Left ventricle myocardium superior (tissue), 1 donor: ENCODE measurements at places on chromosomes 5 and 9. TPM values are rescaled to one million over a fixed set of nuclear protein-coding genes. Genes with fewer than 3 reads are reported as not detected.

- no peak for DNase-seq
These were observed 24.3 kb downstream of the GLT6D1 start for GRCh38 chr9:135614821-135615665.

- no peak for DNase-seq
These were observed 10.7 kb downstream of the PRUNE2 start for GRCh38 chr9:76895186-76895585.

- DNase-seq, result no peak
These were observed 16.4 kb upstream of the ABCA1 start for GRCh38 chr9:104944356-104944755.

DNA sequence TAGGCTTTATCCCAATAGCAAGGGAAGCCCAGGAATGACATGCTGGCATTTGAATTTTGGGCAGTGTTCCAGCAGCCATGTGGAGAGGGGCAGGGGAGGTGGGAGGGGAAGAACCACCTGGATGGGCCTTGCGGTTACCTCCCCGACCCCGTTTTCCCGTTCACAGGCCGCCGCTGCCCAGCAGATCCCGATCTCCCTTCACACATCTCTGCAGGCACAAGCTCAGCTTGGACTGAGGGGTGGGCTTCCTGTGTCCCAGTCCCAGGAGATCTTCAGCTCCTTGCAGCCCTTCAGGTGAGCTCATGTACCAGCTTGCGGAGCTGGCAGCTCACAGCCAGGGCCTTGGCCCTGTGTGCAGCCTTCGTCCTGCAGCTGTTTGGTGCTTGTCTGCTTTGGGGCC is 15.7 kb upstream of the POMT1 start:
- DNase-seq, result no peak

- DNase-seq, result no peak
These were observed 354.0 kb downstream of the NPR3 start for GRCh38 chr5:33065131-33065530.

- DNase-seq, result no peak
These were observed 83.2 kb upstream of the ADRA1B start for GRCh38 chr5:159833088-159833487.

- no peak for DNase-seq
These were observed 10.5 kb upstream of the TXN start for GRCh38 chr9:110266795-110267194.

DNA sequence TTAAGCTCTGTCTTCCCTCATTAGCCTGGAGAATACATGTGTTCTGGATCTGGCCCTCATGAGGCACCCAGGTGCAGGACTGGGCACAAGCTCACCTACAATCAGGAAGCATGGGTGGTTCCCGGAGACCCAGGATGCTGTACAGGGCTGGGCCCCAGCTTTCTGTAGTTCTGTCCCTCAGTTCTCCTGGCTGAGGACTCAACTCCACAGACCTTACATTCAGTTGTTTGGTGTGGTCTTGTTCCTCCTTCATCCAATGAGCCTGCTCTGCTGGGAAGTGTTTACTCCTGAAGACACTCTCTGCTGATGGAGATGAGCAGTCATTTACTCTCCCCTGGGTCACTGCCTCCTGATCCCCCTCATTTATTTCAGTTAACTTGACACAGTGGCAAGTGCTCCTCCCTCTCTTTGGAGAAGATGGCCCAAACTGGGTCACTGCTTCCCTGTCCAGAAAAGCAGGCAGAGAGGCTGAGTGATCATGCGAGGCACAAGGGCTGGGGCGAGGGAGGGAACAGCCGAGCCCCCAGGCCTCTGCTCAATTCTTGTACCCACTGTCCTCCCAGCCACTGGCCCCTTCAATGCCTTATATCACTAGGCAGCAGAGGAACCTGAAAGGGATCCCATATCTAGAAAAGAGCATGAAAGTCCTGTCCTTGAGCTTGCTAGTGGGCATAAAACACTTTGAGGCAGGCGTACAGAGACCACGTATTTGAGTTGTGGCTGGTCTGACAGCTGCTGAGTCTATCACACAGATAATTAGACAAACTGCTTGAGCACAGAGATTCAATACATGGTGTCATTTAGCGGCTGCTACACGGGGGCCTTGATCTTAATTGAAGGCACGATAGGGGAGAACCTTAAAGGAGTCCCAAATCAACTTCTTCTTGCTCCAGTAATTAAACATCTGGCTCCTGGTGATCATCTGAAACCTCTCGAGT is 221.7 kb downstream of the FSTL4 start:
- no peak for DNase-seq

DNA sequence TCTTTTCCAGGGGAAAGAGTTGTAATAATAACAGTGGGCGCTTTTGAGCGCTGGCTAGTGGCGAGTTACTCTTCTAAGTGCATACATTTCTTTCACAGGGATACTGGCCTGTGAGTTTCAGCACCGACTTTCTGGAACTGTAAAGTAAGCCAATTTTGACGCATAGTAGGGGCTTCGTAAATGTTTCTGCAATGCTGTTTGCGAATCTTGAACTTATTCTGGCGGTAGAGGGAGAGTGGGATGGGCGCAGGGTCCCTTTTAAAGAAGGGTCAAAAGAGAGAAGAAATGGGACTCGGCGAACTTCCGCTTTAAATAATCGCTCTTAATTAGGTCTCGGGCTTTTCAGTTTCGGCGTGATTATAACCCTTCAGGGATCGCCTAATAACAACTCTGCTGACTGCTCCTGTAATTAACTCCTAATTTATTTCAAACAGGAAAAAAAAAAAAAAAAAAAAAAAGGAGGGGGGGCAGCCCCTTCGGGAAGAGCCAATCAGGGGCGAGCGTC is 351 bp upstream of the MSX2 start:
- DNase-seq, result no peak

DNA sequence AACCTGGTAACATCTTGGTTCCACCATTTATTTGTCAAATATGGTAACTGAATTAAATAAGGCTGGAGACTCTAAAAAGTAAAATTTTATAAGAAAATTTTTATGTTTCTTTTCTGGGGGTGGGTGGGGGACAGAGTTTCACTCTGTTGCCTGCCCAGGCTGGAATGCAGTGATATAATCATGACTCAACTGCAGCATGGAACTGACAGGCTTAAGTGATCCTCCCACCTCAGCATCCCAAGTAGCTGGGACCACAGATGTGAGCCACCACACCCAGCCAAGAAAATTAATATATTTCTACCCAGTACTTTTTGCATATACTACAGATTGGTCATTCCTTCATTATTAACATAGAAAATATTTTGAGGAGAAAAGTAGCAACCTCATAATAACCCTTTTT is 216.9 kb downstream of the DEPDC1B start:
- DNase-seq, result no peak

- DNase-seq, result no peak
These were observed 24.3 kb downstream of the THBS4 start for GRCh38 chr5:80059354-80059980.

- DNase-seq, result no peak
These were observed 89.7 kb upstream of the SAP30L start for GRCh38 chr5:154356020-154356655.

- no peak for DNase-seq
These were observed 41.9 kb downstream of the SYK start for GRCh38 chr9:90843525-90843924.

DNA sequence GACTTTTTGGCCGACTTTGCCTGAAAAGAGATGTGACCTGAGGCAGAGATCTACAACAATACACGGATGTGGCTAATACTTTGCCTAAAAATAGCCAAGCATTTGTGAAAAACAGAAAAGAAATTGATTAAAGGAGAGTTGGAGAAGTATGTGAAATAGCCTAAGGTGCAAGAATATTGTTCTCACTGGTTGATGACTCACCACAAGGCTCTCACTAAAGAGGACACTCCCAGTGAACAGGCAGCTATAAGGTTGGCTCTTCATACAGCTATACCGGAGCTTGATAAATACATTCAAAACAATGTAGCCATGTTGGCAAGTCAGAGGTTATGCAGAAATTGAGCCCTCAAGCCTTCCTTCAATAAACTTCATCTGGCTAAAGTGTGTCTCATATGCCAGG is 317.2 kb upstream of the GRAMD2B start:
- DNase-seq, result no peak

GRCh38 chr9:135945969-135946368 is 15.2 kb downstream of the UBAC1 start:
- no peak for DNase-seq

- DNase-seq, result no peak
These were observed 271.1 kb upstream of the MVB12B start for GRCh38 chr9:126055381-126055985.

DNA sequence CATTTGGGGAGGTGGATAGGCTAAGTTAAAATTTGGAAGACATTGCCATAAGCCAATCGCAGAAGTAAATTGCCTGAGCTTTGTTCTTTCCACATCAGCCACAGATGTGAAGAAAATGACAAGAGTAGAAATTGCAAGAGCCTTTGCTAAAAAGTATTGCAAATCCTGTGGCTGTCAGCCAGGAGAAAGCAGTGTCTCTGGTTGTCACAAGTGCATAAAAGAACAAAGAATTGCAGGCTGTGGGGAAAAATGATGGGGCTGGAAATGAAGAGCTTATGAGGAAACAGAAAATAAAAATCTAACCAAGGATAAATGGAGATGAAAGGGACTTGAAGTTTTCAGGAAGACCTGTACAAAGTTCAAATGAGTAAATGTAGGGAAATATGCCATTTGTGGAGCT is 344.8 kb downstream of the CSNK1G3 start:
- no peak for DNase-seq

DNA sequence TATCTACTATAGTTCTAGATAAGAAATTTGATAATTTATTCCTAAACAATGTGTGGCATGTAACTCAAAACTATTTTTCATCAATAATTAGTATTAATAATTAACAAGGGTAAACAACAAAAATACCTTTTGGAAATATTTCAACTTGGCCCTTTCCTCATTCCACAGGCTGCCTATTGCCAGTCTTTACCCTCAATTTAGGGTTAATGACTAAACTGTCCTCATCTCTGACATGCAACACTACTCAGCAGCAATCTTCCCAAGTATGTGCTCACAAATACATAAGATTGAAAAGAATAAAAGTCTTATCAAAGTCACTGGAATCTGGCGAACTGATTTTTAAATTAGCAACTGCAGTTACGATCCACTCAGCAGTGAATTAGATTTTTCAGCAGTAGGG is 153.6 kb downstream of the GLIS3 start:
- DNase-seq, result no peak

DNA sequence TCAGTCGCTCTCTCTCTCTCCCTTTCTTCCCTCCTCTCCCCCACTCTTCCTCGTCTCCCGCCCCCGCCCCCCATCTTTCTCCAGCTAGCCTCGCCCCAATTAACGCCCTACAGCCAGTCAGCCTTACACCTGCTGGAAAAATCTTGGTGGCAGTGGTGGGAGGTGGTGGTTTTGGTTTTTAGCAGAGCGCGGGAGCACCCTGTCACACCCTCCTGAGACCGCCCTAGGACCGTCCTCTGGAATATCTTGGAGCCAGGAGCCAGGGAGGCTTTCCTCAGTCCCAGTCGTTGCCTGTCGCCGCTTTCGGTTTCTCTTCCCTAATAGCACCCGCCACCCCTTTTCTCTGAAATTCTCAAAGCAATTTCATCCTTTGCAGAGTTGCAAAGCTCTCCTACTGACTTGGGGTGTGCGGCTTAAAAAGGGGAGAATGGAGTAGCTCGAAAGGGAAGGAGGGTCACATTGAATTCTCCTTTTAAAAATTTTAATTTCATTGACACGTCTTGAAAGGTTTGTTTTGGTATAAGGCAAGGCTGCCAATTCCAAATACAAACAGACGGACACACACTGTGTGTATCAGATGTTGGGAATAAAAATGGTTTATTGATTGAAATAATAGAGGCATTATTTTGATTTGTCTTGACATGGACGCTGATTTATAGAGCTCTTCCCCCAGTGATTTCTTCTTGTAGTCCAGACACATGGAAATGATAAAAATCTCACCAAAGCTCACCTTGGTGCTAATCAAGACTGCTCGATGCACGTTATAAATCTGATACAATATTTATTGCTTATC is 301.3 kb downstream of the PARP8 start:
- no peak for DNase-seq

- DNase-seq, result no peak
These were observed 93.8 kb upstream of the GRHPR start for GRCh38 chr9:37328556-37329227.

DNA sequence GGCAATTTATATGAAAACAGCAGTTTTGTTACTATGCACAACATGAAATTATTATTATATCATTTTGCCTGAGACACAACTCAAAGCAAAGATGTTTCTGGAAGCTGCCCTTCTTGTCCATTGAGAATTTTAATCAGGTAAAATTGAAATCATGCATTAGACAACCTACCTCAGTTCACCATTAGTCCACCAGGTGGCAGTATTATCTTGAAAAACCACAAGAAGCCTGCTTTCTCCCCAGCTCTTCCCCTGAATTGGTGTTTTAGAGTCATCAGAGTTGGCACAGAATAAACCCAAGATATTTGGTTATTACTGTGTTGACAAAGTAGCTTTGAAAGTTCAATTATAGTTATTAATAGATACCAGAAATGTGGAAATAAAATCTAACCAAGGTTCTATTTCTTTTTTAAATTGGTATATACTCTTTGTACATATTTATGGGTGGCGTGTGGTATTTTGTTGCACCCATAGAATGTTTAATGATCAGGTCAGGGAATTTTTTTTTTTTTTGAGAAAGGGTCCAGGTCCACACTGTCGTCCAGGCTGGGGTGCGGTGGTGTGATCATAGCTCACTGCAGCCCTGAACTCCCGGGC is 25.7 kb downstream of the UTP15 start:
- DNase-seq, result no peak

DNA sequence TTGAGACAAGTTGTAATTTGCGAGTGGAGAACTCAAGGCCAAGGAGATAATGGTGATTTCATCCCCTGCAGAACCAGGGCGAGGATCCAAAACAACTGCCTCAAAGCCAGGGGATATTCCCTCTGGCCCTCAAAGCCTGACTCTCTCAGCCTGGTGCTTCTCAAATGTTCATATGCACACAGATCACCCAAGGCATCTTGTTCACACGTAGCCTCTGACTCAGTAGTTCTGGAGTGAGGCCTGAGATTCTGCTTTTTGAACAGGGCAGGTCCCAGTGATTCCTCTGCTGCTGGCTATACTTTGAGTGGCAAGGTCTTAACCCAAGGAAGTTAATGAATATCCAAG is 30.2 kb upstream of the WWC1 start:
- peak; percentile 38 for DNase-seq

The HMCN2 gene
- total RNA-seq, result 7.3 TPM

The TMEM171 gene
- total RNA-seq, result not detected

The EFCAB9 gene
- total RNA-seq, result not detected

The NTNG2 gene
- total RNA-seq, result 1.9 TPM

The SLC34A3 gene
- total RNA-seq, result not detected

The SLC4A9 gene
- total RNA-seq, result not detected

The TSSK1B gene
- not detected for total RNA-seq

The NFX1 gene
- 31.6 TPM for total RNA-seq

The CDX1 gene
- total RNA-seq, result not detected
